ENCODE measurements at places on chromosomes 13 and 19.

- no peak for DNase-seq
Measured at GRCh38 chr13:109963960-109964563, 177.7 kb upstream of the IRS2 start.

DNA sequence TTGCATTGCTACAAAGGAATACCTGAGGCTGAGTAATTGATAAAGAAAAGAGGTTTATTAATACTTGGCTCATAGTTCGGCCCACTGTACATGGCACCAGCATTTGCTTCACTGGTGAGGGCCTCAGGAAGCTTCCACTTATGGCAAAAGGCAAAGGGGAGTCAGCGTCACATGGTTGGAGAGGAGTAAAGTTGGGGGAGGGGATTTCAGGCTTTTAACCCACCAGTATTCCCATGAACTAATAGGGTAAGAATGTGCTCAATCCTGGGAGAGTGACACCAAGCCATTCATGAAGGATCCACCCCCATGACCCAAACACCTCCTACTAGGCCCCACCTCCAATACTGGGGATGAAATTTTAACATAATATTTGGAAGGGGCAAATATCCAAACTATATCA is 82.5 kb upstream of the MYCBP2 start:
- DNase-seq = no peak

DNA sequence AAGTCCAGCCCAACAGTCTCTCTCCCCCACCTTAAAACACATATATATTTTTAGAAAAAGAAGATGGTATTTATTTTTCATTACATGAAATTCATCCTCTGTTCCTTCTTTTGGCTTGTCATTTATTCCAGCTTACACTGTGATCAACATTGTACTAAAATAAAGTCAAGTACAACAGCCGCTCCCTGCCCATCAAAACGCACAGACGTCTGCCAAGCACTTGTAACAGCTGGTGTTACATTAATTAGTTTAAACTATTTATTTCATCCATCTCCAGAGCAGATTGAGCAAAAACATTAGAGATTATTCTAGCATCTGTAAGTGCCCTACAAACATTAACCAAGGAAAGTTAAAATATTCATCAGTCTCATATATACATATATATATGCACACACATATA is 350.5 kb downstream of the DACH1 start:
- no peak for DNase-seq

DNA sequence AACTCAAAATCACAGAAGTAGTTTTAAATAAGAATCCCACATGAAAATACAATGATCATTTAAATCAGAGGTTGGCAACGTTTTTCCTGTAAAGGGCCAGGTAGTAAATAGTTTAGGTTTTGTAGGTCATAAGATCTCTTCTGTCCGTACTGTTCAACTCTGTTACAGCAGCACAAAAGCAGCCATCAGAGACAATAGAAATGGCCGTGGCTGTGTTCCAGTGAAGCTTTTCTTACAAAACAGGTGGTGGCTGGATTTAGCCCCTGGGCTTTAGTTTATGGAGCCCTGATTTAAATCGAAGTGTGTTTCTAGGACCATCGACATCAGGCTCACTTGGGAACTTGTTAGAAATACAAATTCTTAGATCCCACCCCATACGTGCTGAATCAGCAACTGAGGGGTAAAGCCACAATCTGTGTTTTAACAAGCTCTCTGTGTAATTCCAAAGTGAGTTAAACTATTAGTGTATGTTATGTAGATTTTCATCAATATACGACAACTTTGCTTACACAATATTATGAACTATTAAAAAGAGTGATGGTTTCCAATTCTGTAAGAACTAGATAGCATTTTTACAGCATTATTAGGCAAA is 54.8 kb upstream of the MIR17HG start:
- no peak for DNase-seq

- peak; percentile 56 for DNase-seq
Measured at GRCh38 chr19:4059891-4060620, 6.6 kb downstream of the ZBTB7A start.

- DNase-seq = no peak
Measured at GRCh38 chr13:101178406-101178805, 237.9 kb downstream of the NALCN start.

- peak; percentile 88 for DNase-seq
Measured at GRCh38 chr19:19033426-19034203, at the start of the genes ARMC6 and SUGP2. Gene ARMC6, plus strand, starts transcription at chr19:19033603. Its CDS starts 607 bp downstream, at chr19:19034210. Gene SUGP2, minus strand, starts transcription at chr19:19033517. Its CDS starts 2,446 bp downstream, at chr19:19031071.

GRCh38 chr13:102172406-102172805 is 229.4 kb downstream of the FGF14 start:
- DNase-seq = no peak

DNA sequence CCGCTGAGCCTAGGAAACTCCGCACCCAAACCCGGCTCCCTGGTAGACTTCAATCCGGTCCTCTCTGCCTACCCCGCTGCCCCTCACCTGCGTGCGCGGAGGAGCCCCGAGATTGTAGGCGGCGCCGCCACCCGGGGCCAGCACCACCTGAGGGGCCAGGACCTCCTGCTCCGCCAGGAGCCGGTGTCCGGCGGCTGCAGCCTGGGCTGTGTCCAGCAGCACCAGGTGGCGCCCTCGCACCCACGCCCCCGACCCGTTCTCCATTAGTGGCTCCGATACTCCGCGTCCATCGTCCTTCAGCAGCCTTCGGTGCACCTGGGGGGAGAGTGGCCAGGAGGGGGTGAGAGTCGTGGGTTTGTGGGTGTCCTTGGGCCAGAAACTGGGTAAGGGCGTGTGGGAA is 18.5 kb downstream of the MAN2B1 start:
- DNase-seq = no peak

DNA sequence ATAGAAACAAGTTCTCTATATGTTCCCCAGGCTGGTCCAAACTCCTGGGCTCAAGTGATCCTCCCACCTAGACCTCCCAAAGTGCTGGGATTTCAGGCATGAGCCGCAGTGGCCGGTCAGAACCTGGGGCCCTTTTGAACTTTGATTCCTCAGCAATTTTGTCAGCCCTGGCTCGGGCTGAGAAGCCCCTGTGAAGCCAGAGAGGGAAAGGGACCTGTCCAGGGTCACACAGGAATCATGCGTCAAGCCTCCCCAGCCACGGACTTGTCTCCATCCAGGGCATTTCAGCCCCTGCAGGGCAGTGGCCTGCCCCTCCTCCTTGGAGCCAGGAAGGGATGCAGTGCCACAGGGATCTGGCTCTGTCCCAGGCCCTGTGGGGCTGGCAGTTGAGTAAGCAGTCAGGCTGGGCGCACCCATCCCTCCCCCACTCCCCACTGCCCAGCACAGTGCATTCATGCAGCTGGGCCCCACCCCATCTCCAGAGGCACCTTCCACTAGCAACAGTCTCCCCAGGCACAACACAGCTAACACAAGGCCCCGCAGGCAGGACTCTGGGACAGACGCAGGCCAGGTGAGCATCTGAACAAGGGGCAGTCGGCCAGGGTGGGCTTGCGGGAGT is at the start of gene CAPS:
Gene CAPS (plus strand): TSS at position 516 of the 619 bp plus-strand sequence. CDS start 153 bp downstream, outside the sequence.
- DNase-seq = no peak

- no peak for DNase-seq
Measured at GRCh38 chr19:11251650-11252314, 10.5 kb downstream of the DOCK6 start.

GRCh38 chr19:51320280-51320657 is 8.8 kb downstream of the IGLON5 start:
- no peak for DNase-seq

GRCh38 chr13:49608651-49609331 is 19.5 kb upstream of the ARL11 start:
- no peak for DNase-seq

DNA sequence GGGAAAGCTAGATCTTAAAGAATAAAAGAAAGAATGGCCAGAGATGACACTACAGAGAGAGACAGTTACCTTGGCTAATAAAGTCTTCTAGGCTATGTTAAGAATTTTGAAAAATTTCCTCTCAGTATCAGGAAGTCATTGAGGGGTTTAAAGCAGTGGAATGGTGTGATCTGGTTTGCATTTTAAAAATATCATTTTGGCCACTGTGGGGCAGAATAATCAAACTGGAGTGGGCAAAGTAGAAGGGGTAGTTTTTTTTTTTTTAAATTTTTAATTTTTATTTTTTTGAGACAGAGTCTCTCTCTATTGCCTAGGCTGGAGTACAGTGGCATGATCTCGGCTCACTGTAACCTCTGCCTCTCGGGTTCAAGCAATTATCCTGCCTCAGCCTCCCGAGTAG is 4.4 kb upstream of the CNMD start:
- no peak for DNase-seq

- no peak for DNase-seq
Measured at GRCh38 chr13:67283637-67284036, 53.5 kb upstream of the PCDH9 start.

- no peak for DNase-seq
Measured at GRCh38 chr13:44380404-44381165, 7.0 kb downstream of the SERP2 start.

DNA sequence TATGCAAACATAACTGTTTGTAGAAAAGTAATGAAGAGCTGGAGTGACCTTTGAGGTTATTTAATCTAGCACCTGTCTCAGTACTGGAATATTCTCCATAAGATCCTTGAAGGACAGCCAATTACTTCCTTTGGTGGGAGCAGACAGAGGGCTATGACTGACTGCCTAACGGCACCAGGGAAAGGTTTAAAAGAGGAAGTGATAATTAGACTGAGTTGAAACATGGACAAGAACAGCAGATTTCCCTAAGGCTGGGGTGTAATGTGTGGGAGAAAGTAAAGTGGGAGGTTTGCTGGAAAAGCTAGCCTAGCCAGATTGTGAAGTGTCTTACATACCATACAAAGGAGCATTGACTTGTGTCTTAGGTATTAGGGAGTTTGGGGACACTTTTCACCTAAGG is 191.3 kb upstream of the PCDH9 start:
- DNase-seq = no peak

DNA sequence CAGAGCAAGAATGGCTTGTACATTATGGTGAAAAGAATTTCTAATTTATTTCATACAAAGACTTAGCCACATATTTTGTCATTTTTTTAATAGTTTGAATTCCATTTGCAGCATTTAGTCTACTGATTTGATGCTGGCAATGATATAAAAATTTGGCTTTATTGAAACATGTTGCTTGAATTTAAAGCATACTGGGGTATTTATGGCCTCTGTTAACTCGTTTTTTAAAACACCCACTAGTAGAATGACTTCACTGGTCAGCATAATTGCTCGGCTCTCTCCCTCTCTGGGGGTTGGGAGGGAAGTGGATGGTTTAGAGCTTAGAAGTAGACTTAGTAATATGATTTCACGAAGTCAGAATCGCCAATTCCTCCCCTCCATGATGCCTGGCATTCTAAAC is 354.9 kb upstream of the HTR2A start:
- DNase-seq = no peak

- peak; percentile 20 for DNase-seq
Measured at GRCh38 chr13:39144941-39145533, 106.8 kb downstream of the NHLRC3 start.

DNA sequence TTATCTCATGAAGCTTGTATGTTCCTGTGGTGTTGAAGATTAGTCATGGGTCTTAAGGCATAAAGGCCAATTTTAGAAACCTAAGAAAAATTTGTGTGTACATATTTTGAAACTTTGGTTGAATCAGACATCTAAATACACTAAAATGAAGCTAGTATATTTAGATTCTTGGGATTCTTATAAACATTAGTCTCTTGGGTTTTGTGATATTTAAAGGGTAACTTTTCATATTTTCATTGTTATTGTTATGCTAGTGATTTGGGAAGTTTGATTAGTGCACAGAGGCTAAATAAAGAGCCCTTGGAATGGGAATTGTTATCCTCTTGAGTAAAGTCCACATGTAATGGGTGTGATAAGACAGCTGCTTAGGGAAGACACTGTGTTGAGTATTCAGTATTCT is 24.5 kb downstream of the UBA2 start:
- no peak for DNase-seq

GRCh38 chr13:78600280-78600883 is 3.0 kb downstream of the POU4F1 start:
- no peak for DNase-seq

DNA sequence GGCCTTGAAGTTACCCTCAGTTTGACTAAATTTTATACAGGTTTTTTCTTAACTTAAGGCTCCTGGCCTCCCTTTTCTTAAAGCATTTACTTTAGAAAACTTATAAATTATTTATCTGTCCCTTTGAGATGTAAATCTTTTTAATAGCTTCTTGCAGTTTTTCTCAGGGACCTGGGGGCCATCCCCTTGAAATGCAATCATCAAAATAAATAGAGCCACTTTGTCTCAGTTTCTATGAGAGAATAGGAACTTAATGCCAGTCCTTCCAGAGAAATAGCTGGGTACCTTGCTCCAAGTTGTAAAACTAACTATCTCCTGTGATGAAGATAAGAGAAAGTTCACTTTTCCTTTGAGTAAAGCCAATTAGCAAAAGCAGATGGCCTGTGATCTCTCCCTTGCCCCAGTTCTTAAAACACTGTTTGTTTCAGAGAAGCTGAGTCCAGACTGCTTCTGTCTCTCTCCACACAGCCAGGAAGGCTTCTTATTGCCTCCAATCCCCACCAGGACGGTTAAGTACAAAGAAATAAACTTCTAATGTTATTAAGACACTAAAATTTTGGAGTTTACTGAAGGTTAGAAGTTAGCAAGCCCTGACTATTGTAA is 913.1 kb downstream of the OLFM4 start:
- no peak for DNase-seq

GRCh38 chr13:106385654-106386053 is 149.8 kb downstream of the EFNB2 start:
- DNase-seq = no peak

DNA sequence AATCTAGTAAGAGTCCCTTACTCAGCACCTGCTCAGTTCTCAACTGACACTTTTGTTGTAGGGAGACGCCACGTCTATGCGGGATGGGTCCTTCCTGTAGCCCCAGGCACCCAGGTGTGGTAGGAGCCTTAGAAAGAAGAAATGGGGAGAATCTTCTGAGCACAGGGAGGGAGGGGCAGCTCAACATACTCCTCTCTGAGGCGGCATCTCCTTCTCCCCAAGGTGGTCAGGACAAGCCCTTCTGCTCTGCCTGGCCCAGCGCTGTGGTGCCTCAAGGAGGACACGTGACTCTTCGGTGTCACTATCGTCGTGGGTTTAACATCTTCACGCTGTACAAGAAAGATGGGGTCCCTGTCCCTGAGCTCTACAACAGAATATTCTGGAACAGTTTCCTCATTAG is 1.2 kb downstream of the KIR2DL4 start:
- no peak for DNase-seq

GRCh38 chr19:46599716-46600373 is 1.3 kb upstream of the CALM3 start:
- DNase-seq = no peak

- DNase-seq = peak; percentile 14
Measured at GRCh38 chr19:48739404-48740163, 826 bp downstream of the RASIP1 start.

DNA sequence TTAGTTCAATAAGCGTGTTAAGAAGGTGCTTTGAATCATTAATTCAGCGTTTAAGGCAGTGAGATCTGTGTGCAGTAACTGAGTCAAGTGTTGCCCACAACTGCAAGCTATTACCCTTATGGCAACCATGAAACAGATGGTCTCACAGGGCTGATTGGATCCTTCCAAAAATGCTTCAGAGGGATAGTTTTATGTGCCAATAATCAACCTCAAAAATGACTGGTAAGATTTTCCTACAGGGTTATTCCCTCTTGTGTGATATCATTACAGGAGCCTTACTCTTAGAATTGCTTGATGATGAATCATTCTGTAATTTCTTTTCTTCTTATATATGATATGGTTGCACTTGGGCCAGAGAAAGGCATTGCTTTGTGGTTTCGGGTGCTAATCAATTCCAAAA is 1299.2 kb upstream of the ATXN8OS start:
- no peak for DNase-seq

Measured in stimulated activated CD4-positive, alpha-beta T cell treated with anti-CD3 and anti-CD28 coated beads, Interleukin-4, amount 100 ng/mL, for 1 hour (primary cell).